ENCODE measurements at places on chromosomes 6 and 20.

GRCh38 chr20:48745330-48745729, 82.5 kb downstream of the PREX1 start:
- DNase-seq, result no peak

DNA sequence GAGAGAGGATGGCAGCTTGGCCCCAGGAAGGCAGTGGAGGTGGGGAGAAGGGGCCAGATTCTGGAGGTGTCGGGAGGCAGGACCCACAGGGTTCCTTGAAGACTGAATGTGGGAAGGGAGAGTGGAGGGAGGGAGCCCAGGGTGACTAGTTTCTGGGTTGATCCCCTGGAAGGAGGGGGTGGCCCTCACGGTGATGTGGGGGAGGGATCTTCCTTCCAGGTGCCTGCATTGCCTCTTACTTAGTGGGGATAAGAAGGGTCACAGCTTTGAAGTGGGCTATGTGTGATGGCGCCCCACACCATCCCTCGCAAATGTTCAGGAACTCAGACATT, 26.7 kb downstream of the VSTM2L start:
- no peak for DNase-seq

DNA sequence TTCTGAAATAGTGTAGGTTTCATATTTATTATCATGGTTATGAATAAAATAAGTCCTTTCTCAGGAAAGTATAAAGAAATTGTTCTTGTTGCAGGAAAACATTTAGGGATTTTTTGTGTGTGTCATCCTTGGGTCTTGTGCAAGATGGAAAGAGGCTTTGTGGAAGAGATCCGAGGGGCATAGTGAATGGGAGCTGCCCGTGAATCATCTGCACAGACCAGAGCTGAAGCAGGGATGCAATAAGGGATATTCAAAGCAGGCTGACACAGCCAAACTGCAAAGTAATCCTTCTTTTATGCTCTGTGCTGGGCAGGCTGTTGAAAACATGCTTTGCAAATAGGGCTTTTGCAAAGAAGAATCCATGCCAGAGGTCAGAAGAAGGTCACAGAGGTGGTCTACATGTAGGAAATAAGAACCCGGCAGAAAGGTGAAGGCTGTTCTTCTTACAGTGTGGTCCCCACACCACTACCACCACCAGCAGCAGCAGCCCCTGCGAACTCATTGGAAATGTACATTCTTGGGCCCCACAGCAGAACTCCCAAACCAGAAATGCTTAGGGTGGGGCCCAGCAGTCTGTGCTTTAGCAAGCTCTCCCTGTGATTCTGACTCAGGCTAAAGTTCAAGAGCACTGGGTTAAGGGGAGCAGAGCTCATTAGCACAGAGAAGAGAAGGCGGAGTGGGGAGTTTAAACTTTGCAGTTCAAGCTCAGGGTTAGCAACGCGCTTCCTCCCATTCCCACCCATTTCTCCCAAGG, 237.6 kb downstream of the QKI start:
- DNase-seq, result no peak

DNA sequence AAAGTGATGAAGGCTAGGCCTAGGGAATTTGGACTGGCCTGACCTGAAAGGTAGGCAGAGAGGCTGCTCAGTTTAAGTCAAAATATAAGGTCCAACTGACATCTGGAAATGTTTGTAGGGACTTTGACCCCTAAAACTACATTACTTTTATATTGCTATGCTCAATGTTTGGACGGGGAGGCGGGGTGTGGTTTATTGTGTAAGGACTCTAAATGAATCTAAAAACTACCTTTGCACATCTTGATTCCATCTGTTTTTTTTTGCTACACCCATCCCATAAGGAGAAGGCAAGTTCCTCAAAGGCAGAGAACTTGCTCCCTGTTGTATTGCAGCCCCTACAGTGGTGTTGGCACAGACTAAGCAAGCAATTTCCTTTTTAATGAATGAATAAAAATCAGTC, 227.1 kb downstream of the HACE1 start:
- DNase-seq, result no peak

DNA sequence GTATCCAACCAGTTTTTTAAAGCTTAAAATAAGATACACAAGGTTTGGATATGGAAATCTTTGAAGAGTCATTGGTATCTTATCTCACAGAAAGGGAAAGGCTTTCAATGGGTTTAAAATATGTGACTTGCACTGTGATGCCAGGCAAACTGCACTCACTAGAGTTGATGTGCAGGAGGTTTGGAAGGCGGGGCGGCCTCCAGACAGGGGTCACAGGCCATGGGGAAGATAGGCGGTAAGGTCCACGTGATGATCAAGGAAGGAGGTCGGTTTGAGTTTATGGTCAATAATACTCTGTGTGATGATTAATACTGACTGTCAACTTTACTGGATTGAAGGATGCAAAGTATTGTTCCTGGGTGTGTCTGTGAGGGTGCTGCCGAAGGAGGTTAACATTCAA, 9.5 kb upstream of the RAMACL start:
- DNase-seq, result no peak

DNA sequence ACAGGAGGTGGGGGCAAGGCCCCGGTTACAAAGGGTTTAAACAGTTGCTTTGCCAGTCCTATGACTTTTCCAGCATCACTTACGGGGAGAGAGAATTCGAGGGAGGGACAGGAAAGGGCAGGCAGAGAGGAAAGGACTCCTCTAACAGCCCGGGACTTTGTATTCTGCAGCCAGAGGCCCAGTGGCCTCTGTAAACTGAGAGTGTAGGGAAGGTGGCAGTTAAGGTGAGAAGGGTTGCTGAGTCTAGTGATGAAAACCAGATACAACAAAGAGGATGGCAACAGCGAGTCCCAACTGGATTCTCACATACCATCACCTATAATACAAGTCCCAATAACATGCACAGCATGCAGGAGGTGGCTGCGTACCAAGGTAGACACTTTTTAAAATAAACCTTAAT, 13.5 kb downstream of the PLAGL2 start:
- DNase-seq, result no peak

- no peak for DNase-seq
Measured at GRCh38 chr20:16158090-16158975, 414.9 kb downstream of the KIF16B start.

- no peak for DNase-seq
Measured at GRCh38 chr6:17281497-17282481, 628 bp downstream of the RBM24 start.

DNA sequence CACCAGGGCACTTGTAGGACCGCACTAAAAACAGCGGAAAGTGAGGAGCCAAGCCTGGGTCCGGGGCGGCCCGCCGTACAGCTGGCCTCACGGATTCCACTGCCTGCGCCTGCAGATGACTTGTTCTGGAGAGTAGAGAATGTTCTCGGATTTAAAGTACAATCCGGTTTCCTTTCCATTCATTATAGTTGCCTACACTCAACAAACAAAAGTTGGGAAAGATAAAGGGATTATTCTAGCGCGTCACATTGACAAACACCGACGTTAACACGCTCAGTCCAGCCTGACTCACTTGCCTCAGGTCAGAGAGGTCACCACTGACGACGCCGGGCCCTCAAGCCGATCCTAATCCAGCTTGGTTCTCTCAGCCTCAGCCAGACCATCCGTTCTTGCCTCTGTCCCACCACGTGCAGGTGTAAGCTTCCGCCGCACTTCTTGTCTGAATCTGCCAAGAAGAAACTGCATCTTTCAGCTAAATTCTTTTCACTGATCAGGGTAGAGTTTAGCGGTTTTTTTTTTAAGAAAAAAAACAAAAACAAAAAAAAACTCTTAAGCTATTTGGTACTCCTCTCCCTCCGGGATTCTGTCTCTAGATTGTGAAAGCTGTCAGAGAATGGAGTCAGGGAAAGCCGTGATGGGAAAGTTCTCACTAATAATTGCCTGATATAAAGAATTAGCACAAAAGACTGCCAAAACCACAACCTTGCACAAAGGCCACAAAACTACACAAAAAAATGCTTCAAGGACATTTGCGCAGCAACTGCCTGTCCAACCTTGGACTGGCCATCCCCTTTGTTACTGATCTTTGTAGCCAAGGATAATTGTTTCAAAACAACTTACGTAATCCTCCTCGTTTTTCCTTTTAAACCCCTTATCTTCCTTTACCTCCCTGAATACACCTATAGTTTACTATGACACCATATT, 1.1 kb upstream of the PHF10 start:
- no peak for DNase-seq

- no peak for DNase-seq
Measured at GRCh38 chr6:47651505-47651944, 46.9 kb upstream of the ADGRF4 start.

- DNase-seq, result no peak
Measured at GRCh38 chr20:50744143-50744792, 12.9 kb downstream of the PARD6B start.

- no peak for DNase-seq
Measured at GRCh38 chr6:108465098-108465495, 95.6 kb upstream of the FOXO3 start.

DNA sequence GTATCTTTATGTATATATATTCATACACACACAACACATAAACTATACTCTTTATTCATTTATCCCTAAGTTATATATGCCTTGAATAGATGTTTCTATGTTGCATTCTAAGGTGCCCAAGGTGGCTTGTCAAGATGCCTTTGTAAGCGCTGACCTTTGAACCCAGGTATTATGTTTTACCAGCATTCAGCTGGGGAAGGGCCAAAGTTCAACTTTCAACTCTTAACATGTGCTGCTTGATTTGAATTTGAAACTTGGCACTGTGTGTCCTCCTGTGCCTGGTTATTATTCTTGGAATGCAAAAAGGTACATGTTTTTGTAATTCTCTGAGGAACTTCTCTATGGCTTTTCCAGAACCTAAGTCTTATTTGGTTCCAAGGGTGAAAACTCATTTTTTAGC, 146.5 kb downstream of the EDN1 start:
- DNase-seq, result no peak

DNA sequence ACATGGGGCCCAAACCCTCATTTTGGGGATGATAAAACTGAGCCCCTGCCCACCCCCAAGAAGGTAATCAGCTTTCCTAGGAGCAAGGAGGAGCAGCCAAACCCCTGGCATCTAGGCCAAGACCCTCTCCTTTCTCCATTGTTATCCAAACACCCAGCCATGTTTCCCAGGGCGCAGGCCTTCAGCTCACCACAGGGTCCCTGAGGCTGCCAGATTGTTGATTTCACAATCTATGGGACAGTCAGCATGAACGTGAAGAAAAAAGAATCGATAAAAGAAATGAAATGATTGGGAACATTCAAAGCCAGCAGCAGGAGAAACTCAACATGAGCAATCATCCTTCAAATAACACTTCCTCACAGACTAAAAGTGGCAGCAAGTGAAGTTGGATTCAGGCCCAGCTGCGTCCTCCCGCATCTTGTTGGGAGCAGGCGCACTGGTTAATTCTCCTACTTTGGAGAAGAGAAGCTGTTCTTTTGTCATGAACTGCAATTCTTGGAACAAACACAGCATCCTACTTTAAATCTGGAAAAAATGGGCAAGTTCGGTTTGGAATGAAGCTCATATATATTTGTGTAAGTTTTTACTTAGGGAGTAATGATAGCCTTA, 241.8 kb upstream of the PRDM1 start:
- no peak for DNase-seq

DNA sequence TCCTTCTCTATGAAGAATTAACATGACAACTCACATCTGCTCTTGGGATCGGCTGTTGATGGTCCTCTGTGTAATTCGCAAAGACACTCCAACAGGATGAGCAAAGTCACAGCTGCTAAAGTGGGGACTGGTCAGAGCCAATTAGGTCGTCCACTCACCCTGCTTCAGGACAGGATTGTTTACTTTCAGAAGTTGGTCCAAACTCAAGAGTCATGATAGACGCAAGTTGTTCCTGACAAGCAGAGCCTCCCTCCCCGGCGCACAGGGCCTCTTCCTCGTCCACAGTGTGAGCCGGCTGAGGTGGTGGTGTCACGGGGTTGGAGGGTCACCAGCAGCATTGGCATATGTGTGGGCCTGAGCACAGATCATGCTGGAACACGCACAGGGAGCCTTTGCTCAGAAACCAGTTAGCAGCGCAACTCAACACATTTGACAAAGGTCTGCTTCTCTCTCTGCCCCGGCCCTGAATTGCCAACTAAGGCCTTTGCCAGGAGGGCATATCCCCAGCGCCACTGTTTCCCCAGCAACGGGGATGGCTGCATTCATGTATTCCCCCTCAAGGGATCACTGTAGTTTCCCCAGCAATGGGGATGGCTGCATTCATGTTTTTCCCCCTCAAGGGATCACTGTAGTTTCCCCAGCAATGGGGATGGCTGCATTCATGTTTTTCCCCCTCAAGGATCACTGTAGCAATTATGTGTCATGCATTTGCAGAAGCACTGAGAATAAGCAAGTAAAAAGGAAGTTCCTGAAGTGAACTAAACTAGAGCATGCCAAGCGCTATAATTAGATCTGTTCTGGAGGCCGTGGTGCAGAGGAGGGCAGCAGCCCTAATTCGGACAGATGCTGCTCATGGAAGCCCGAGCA, 111.7 kb downstream of the THBS2 start:
- DNase-seq, result no peak

GRCh38 chr6:167573461-167574215, 248.8 kb downstream of the TTLL2 start:
- no peak for DNase-seq

- no peak for DNase-seq
Measured at GRCh38 chr20:18133962-18134361, 3.7 kb upstream of the KAT14 start.

DNA sequence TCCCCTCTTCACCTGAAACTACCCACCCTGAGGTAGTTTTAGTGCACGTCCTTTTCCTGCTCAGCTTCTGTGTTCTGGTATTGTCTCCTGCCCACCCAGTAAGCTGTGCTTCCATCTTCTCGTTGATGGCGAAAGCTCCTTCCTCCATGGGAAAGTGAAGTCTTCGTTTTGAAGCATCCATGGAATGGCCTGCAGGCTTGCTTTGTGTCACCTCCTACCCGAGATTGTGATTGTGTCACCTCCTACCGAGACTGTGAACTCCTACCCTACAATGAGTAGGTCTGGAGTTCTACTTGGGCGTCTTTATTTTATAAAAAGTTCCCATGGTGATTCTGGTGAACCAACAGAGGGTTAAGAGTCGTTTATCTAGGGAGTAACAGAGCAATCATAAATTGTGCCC, 25.9 kb downstream of the SLC9A8 start:
- no peak for DNase-seq

- peak; percentile 57 for DNase-seq
Measured at GRCh38 chr6:169831450-169832246, 80.2 kb downstream of the ERMARD start.

- no peak for DNase-seq
Measured at GRCh38 chr20:4261333-4262284, 246.3 kb upstream of the RNF24 start.

Data from stimulated activated CD8-positive, alpha-beta memory T cell treated with anti-CD3 and anti-CD28 coated beads, Interleukin-7, amount 100 ng/mL, for 24 hours (primary cell).